Stimulated activated naive CD4-positive, alpha-beta T cell treated with Interleukin-2 at 50 U/mL for 16 hours (primary cell): ENCODE measurements at places on chromosomes 6 and 20.

GRCh38 chr6:3902871-3903648 lies 53.9 kb downstream of the FAM50B start:
- no peak for DNase-seq

- DNase-seq = no peak
Measured at GRCh38 chr6:84639396-84639795, 125.0 kb downstream of the TBX18 start.

GRCh38 chr20:49901588-49901987 lies 13.7 kb downstream of the SPATA2 start:
- DNase-seq = no peak

- DNase-seq = no peak
Measured at GRCh38 chr6:161649068-161649467, 375.2 kb upstream of the AGPAT4 start.

- no peak for DNase-seq
Measured at GRCh38 chr20:31662372-31662854, 24.7 kb downstream of the COX4I2 start.
